ENCODE measurements at places on chromosomes 16 and 17.

- no peak for DNase-seq
Observed at GRCh38 chr17:83074486-83075223, 4.8 kb upstream of the METRNL start.

- DNase-seq = no peak
Observed at GRCh38 chr17:1957037-1957436, 68.1 kb downstream of the RTN4RL1 start.

DNA sequence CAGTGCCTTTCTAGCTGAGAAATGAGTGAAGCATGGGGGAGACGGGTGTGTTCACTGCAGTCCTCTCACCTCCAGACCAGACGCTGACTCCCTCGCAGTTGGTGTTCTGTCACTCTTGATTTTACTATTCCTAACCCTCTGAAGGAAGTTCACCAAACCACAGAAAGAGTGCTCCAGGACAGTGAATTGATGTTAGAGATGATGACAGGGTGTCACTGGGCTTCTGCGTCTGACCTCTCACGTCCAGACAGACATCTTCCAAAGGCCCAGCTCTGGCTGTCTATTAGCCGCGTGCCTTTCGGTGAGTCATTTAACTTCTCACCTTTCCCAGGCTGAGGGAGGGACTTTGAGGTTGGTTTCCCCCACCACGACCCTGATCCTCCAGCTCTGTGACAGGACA, 8.2 kb downstream of the CRAMP1 start:
- no peak for DNase-seq

GRCh38 chr16:4208341-4208751, 33.5 kb downstream of the SRL start:
- DNase-seq = no peak

DNA sequence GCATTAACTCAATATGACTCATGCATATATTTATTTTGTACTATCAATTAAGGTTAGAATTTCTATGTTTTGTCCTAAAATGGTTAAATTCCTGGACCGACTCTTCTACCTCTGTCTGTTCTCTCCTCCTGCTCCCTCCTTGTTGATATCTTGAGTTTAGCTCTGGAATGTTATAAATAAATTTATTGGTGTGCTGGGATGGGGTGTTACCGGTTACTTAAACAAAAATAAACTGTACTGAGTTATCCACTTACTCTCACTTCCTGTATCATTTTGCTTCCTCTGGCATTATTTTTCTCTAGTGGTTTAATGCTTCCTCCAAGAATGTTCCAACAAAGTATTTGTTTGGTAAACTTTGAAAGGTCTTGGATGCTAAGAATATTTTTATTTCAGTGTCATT, 120.1 kb downstream of the ABCA8 start:
- DNase-seq = no peak

GRCh38 chr17:68942389-68942788, 12.8 kb downstream of the ABCA8 start:
- DNase-seq = no peak
